ENCODE measurements at places on chromosomes 1 and 21.

GRCh38 chr1:154756793-154757548, 113.1 kb downstream of the KCNN3 start:
- no peak for DNase-seq

GRCh38 chr1:41678111-41678878, 193.8 kb upstream of the EDN2 start:
- DNase-seq = no peak

DNA sequence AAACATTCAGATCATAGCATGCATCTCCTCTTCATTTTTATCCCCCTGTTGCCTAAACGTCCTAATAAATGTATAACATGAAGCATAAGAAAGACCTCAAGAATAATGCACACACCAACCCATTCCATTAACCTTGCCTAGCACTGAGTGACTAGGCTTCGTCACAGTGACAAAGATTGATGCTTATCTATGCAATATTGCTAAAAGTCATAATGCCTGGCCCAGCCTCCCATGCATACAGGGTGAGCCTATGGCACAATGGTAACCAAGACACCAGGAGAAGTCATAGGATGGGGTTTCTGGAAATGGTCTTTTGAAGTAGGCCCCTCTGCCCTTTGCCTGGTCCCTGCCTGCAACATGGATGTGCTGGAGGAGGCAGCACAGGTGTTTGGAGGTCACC, 33.8 kb downstream of the ABCA4 start:
- DNase-seq = no peak

GRCh38 chr1:172613294-172613693, 45.6 kb upstream of the FASLG start:
- DNase-seq = no peak
